Esophagus muscularis mucosa (tissue), 4 donors: ENCODE measurements at places on chromosomes 6 and 20.

- H3K36me3 ChIP-seq: no peaks in the 10 kb centered on the region
- no peak overlapping the region for H3K4me3 ChIP-seq
- DNase-seq: no peak
- no peak overlapping the region for H3K27ac ChIP-seq
Measured at GRCh38 chr6:89566930-89567629, 71.5 kb downstream of the LYRM2 start.

- H3K4me1 ChIP-seq: no peaks in the 10 kb centered on the region
- no peak overlapping the region for H3K27ac ChIP-seq
- no peaks in the 10 kb centered on the region for H3K27me3 ChIP-seq
- H3K4me3 ChIP-seq: no peak overlapping the region
- no peak for DNase-seq
Measured at GRCh38 chr6:35977308-35977707, 47.1 kb downstream of the SLC26A8 start.

- H3K4me3 ChIP-seq: no peak overlapping the region
- H3K27ac ChIP-seq: no peak overlapping the region
- no peaks in the 10 kb centered on the region for H3K4me1 ChIP-seq
Measured at GRCh38 chr6:91506509-91506908, 919.6 kb upstream of the MAP3K7 start.

- H3K36me3 ChIP-seq: no peaks in the 10 kb centered on the region
- H3K4me3 ChIP-seq: no peak overlapping the region
Measured at GRCh38 chr20:46468508-46468907, 44.9 kb downstream of the ZNF334 start.

DNA sequence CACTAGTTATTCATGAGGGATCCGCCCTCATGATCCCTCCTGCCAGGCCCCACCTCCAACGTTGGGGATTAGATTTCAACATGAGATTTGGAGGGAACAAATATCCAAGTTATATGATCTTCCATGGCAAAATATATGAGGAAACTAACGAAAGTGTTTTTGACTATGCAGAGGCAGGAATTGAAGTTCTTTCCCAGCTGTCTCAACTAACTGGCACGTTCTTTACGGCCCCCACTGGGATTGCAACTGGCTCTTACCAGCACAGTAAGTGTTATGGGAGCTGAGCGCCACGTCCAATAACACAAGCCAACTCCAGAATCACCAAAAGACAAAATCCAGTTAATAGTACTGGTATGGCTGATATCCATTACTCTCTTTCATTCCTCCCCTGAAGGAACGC, 66.6 kb downstream of the ECT2L start:
- H3K36me3 ChIP-seq: no peaks in the 10 kb centered on the region
- no peak overlapping the region for H3K4me3 ChIP-seq
- peaks cover 19% of the 10 kb centered on the region for H3K4me1 ChIP-seq
- H3K27ac ChIP-seq: peak overlapping the region; percentile 67
- DNase-seq: no peak
- H3K27me3 ChIP-seq: no peaks in the 10 kb centered on the region

DNA sequence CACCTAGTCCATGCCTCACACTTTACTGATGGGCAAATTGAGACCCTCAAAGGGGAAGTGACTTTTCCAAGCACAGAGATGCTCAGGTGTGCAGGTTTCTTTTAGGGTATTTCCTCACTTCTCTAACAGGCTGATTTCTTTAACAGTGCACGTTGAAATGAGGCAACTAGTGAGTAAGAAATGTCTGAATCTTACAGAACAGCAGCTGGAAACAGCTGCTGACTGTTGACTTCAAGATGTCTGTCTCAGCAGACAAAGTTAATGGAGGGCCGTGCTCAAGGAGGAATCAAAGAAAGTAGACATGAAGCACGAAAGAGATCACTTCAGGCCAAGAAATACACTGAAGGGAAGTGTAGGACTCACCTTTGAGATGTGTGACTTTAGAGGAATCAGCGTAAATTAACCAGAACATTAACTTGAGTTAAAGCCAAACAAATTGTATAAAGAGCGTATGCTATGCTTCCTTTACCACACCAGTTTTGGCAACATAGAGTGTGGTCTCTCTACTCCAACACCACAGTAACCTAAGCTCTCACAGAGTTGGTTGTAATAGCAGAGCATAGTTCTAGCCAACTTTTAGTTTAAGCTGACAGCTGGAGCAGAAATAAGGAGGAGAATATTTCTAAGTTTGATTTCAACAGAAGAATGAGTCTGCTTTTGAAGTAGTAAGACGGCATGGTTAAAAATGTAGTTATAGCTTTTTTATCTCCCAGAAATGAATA, 60.9 kb downstream of the SAMD3 start:
- DNase-seq: no peak
- no peak overlapping the region for H3K4me3 ChIP-seq
- no peaks in the 10 kb centered on the region for H3K27me3 ChIP-seq
- H3K36me3 ChIP-seq: no peaks in the 10 kb centered on the region
- no peaks in the 10 kb centered on the region for H3K4me1 ChIP-seq
- peak overlapping the region; percentile 23 for H3K27ac ChIP-seq

DNA sequence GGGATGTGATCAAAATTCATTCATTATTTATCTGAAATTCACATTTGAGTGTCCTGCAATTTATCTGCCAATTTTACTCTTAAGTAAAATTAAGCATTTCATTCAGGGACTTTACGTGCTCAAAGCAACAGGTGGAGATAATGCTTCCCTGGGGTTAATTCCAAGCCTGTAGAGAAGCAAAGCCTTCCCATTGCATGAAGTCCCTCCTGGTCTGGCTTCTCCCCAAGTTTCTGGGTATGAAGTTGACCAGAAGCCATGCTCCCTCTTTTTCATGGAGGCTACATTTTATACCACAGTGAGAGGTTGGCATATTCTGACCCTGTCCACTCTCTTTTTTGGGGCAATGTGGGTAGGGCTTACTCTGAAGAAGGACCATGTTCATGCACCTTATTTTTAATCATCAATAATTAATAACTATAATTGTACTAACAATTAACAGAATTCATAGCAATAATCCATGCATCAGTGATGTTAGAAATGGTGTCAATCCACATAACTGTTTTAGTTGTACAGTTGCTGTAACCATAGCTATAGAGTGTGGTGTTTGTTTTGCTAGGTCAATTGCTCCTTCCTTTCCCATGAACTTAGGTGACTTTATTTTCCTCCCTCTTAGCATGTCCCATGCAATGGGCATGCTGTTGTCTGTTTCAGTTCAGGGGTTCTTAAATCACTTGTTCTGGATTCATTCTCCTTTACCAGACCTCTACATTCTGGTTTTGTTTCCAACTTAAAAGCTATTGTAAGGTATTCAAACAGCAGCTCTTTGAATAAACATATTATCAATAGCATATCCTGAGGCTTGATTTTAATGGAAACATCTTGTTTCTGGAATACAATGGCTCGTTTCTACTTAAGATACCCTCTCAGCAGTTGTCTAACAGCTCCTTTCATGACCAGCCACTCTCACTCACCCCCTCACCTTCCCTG, 1.5 kb downstream of the LAMA4 start:
- no peaks in the 10 kb centered on the region for H3K36me3 ChIP-seq
- peak overlapping the region; percentile 93 for H3K27ac ChIP-seq
- DNase-seq: no peak
- H3K4me1 ChIP-seq: peaks cover 30% of the 10 kb centered on the region
- H3K4me3 ChIP-seq: peak overlapping the region; percentile 90
- no peaks in the 10 kb centered on the region for H3K27me3 ChIP-seq

DNA sequence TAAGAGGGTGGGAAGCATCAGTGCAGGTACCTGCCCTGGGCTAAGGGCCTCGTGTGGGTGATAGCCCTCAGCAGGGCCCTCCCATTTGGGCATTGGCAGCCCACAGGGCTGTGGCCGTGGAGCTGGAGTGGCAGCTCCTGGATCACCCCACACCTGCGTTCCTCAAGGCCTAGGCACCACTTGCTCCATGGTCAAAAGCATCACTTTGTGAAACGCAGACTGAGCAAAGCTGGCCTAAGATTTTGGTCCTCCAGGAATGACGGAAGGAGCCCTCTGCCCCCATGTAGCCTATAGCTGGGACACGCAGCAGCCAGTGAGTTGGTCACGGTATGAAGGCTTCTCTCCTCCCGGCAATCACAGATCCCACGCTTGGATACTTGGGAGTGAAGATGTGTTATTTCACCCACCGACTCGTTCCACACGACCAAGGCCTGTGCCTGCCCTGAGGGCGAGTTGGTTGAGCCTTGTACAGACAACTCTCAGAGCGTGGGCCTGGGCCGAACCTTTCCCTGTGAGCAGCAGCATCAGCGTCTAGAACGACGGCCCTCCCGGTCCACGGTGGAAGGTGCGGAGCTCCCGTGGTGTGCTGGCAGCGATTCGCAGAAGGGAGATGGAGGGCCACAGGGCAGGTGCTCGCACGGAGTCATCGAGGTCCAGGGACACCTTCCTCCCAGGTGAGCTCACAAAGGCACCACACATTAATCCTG, 39.7 kb downstream of the THBS2 start:
- H3K27me3 ChIP-seq: no peaks in the 10 kb centered on the region
- peaks cover 15% of the 10 kb centered on the region for H3K4me1 ChIP-seq
- H3K4me3 ChIP-seq: no peak overlapping the region
- H3K36me3 ChIP-seq: no peaks in the 10 kb centered on the region
- peak overlapping the region; percentile 87 for H3K27ac ChIP-seq
- DNase-seq: peak; percentile 86

DNA sequence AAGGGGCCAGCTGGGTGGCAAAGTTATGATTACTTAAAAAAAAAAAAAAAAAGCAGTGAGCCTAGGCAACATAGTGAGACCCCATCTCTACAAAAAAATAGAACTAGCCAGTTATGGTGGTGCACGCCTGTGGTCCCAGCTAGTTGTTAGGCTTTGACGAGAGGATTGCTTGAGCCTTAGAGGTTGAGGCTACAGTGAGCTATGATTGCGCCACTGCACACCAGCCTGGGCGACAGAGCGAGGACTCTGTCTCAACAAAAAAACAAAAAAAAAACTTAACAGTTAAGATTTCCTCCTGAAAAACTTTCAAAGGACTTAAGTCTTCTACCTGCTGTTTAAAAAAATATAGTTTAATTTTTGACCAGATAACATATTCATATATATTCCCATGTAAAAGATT, 2.4 kb downstream of the GTSF1L start:
- no peak overlapping the region for H3K4me3 ChIP-seq
- no peak for DNase-seq
- peaks cover 9% of the 10 kb centered on the region for H3K27me3 ChIP-seq
- no peak overlapping the region for H3K27ac ChIP-seq
- H3K4me1 ChIP-seq: no peaks in the 10 kb centered on the region

- no peak overlapping the region for H3K27ac ChIP-seq
- DNase-seq: no peak
- H3K36me3 ChIP-seq: no peaks in the 10 kb centered on the region
- no peaks in the 10 kb centered on the region for H3K27me3 ChIP-seq
- no peak overlapping the region for H3K4me3 ChIP-seq
Measured at GRCh38 chr20:61706259-61706961, 359.3 kb downstream of the TAF4 start.

GRCh38 chr6:33978412-33979150, 167.3 kb downstream of the GRM4 start:
- no peak overlapping the region for H3K27ac ChIP-seq
- no peaks in the 10 kb centered on the region for H3K4me1 ChIP-seq
- H3K4me3 ChIP-seq: no peak overlapping the region
- no peaks in the 10 kb centered on the region for H3K27me3 ChIP-seq
- DNase-seq: no peak

GRCh38 chr6:6179858-6180623, 140.4 kb downstream of the F13A1 start:
- no peak overlapping the region for H3K27ac ChIP-seq
- H3K36me3 ChIP-seq: no peaks in the 10 kb centered on the region
- H3K4me1 ChIP-seq: no peaks in the 10 kb centered on the region
- H3K4me3 ChIP-seq: no peak overlapping the region
- H3K27me3 ChIP-seq: no peaks in the 10 kb centered on the region

GRCh38 chr6:3209114-3210023, 18.1 kb downstream of the TUBB2B start:
- no peaks in the 10 kb centered on the region for H3K36me3 ChIP-seq
- no peak for DNase-seq
- H3K27ac ChIP-seq: no peak overlapping the region
- peaks cover 40% of the 10 kb centered on the region for H3K4me1 ChIP-seq

DNA sequence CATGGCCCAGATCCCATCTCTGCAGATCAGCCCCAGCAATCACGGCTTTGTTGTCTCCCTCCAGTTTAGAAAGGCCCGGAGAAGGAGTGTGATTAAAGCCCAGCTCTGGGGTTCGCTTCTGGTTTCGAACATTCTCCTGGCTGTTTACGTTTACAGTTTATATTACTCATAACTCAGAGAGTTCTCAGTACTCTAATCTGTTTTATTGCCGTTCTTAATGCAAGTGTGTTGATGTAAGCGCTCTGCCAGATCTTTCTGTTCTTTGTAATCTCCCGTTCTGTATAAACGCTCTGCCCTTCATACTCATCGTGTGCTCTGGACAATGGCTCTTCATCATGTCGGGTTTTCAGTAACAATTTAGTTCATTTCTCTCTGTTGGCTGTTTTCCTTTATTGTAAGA, 118.0 kb upstream of the PRND start:
- no peak overlapping the region for H3K4me3 ChIP-seq
- H3K27me3 ChIP-seq: peaks cover 9% of the 10 kb centered on the region
- peaks cover 22% of the 10 kb centered on the region for H3K4me1 ChIP-seq
- no peaks in the 10 kb centered on the region for H3K36me3 ChIP-seq

- no peaks in the 10 kb centered on the region for H3K36me3 ChIP-seq
- DNase-seq: no peak
- peak overlapping the region; percentile 19 for H3K27ac ChIP-seq
- H3K4me3 ChIP-seq: no peak overlapping the region
- peaks cover 69% of the 10 kb centered on the region for H3K4me1 ChIP-seq
Measured at GRCh38 chr20:44646023-44646640, 5.4 kb downstream of the ADA start.

DNA sequence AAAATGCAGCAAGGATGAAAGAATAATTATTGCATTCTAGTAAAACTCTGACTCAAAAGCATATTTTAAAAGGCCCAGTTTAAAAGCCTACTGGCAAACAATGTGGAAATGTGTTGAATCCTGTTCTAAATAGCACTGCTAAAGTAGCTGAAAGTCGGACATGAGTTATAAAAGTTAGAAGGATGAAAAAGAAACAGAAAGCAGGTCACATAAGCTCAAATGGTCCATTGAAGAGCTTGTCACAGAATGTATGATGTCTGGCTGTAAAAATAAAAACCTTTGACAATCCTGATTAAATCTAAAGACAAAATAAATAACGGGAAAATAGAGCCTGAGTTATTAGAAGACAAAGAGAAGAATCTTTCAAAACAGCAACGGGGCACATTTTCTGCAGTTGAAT, 218.6 kb upstream of the UFL1 start:
- no peak for DNase-seq
- no peak overlapping the region for H3K4me3 ChIP-seq
- no peaks in the 10 kb centered on the region for H3K4me1 ChIP-seq

DNA sequence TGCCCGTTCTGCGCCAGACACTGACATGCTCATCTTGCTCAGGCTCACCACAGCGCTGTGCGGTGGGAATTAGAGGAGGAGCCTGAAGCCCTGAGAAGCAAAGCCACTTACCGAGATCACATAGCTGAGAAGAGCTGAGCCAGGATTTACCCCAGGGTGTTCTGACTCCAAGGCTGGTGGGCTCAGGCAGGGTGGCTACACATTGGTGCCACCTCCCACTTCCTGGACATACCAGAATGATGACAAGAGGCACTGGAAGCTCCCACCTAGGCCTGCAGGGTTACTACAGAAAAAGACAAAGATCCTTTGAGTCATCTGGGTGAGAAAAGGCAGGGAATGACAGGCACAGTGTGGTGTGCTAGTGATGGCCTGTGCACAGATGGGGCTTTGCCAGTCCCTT, 24.4 kb upstream of the FKBP1A start:
- no peak for DNase-seq
- no peak overlapping the region for H3K4me3 ChIP-seq
- peaks cover 25% of the 10 kb centered on the region for H3K27me3 ChIP-seq
- no peaks in the 10 kb centered on the region for H3K4me1 ChIP-seq
- no peak overlapping the region for H3K27ac ChIP-seq
- H3K36me3 ChIP-seq: no peaks in the 10 kb centered on the region

- H3K4me1 ChIP-seq: peaks cover 20% of the 10 kb centered on the region
- no peak for DNase-seq
- H3K27me3 ChIP-seq: no peaks in the 10 kb centered on the region
- H3K36me3 ChIP-seq: no peaks in the 10 kb centered on the region
Measured at GRCh38 chr6:157058574-157058973, 264.7 kb downstream of the TMEM242 start.
